Calu3 (cell line): ENCODE measurements at places on chromosomes 13 and 19. TPM values are rescaled to one million over a fixed set of nuclear protein-coding genes. Genes with fewer than 3 reads are reported as not detected.

Gene BLOC1S3
- 22.7 and 25.2 TPM in 2 replicates for total RNA-seq

Gene EDNRB
- total RNA-seq, result not detected in 2 replicates

- DNase-seq, result peak; percentile 58
Measured at GRCh38 chr13:34863360-34864135, 78.5 kb upstream of the NBEA start.

- DNase-seq, result peak; percentile 58
Measured at GRCh38 chr19:6723108-6723618, 2.7 kb upstream of the C3 start.

DNA sequence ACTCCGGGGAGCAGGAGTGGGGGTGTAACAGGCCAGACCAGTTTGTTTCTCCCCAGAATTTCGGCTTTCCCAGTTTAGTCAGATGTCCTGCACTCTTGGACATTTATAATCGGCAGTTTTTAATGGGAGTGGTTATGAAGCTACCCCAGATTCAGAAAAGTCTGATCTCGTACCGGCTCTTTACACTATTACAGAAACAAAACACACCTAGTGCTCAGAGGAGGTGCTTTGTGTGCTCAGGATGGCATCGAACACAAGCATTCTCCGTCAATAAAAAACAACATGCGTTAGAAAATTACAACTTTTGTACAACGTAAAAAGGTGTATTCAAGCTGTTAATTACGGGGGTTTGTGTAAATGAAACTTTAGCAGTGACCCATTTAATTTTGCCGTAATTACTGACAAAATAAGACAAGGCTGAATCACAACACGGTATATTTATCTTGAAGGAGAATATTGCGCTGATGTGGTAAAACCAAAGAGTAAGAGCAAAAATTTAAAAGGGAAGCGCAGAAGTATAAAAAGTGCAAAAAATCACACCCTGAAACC lies 6.6 kb upstream of the SOX1 start:
- no peak for DNase-seq

DNA sequence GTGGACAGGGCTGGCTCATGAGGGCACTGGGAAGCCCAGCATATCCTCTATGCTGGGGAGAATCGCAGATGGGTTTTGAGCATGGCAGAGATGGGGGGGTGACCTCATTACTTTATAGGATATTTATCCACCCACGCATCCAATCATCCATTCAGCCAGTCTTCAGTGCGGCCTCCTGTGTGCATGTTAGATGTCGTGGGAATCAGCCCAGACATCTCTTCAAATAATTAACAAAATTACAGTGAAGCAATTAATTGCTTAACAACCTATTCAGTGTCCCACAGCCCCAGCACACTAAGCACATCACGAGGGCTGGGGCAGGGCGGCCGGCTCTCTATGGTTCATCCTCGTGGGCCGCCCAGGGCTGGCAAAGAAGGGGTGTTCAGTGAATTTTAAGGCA lies 21.6 kb downstream of the LIG1 start:
- no peak for DNase-seq

DNA sequence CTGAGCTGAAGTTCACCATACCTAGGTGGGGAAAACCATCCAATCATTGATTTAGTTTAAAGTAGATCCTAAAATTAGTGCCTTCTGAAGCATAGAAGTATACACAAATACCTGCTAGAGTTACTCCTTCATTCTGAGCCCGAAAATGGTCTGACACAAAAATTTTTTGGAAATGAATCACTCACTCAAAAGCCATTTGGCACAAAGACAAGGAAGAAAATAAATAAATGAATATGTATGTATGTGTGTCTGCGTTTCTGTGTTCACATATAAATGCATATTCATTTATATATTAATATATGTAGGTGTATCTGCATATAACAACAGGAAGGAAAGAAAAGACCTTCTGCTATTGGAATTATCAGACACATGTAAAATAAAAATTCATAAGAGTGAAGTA lies 614.4 kb upstream of the PCDH9 start:
- DNase-seq, result no peak
